Gastroesophageal sphincter (tissue), 4 donors: ENCODE measurements at places on chromosomes 13 and 19. TPM values are rescaled to one million over a fixed set of nuclear protein-coding genes. Genes with fewer than 3 reads are reported as not detected.

DNA sequence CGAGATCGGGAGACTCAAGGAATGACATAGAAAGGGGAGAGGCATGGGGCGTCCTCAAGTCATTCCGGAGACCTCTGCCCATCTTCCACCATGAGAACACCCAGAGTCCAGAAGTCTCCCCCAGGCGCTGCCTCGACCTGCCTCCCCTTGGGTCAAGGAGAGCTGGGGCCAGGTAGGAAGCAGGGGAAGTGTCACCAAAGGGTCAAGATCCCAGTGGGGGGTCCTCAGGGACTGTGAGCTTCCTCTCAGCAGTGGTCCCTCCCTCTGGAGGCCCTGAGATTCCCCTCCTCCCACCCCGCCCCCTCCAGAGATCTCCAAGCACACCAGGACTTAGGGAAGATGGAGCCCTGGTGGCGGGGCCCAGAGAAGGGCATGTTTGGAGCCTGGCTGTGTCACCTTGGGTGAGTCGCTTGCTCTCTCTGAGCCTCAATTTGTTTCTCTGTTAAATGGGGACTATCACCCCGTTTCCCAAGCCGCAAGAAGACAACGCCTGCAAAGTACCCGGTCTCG lies 919 bp downstream of the DACT3 start:
- no peak for ATAC-seq
- no peaks in the 10 kb centered on the region for H3K27me3 ChIP-seq
- peak overlapping the region; percentile 36 for H3K4me3 ChIP-seq
- H3K4me1 ChIP-seq = peaks cover 24% of the 10 kb centered on the region
- H3K27ac ChIP-seq = peak overlapping the region; percentile 44
- no peaks in the 10 kb centered on the region for H3K36me3 ChIP-seq

GRCh38 chr13:100451923-100452322 lies 136.7 kb downstream of the GGACT start:
- ATAC-seq = no peak
- no peak overlapping the region for H3K4me3 ChIP-seq
- no peaks in the 10 kb centered on the region for H3K4me1 ChIP-seq
- H3K27ac ChIP-seq = no peak overlapping the region

GRCh38 chr13:112767506-112768471 lies 78.0 kb downstream of the ATP11A start:
- ATAC-seq = peak; percentile 59
- H3K27me3 ChIP-seq = no peaks in the 10 kb centered on the region
- H3K36me3 ChIP-seq = no peaks in the 10 kb centered on the region
- no peak overlapping the region for H3K4me3 ChIP-seq
- H3K4me1 ChIP-seq = no peaks in the 10 kb centered on the region
- H3K27ac ChIP-seq = no peak overlapping the region

GRCh38 chr13:51156648-51157047 lies 45.6 kb upstream of the C13orf42 start:
- no peaks in the 10 kb centered on the region for H3K4me1 ChIP-seq
- no peak overlapping the region for H3K27ac ChIP-seq
- H3K36me3 ChIP-seq = no peaks in the 10 kb centered on the region

GRCh38 chr13:106352850-106353249 lies 182.6 kb downstream of the EFNB2 start:
- no peak overlapping the region for H3K27ac ChIP-seq
- H3K4me1 ChIP-seq = no peaks in the 10 kb centered on the region
- H3K36me3 ChIP-seq = no peaks in the 10 kb centered on the region
- H3K27me3 ChIP-seq = peaks cover 12% of the 10 kb centered on the region

- H3K36me3 ChIP-seq = peaks cover 70% of the 10 kb centered on the region
- peak; percentile 66 for ATAC-seq
- H3K27ac ChIP-seq = peak overlapping the region; percentile 50
Measured at GRCh38 chr13:98853771-98854221, 101.3 kb upstream of the SLC15A1 start.

DNA sequence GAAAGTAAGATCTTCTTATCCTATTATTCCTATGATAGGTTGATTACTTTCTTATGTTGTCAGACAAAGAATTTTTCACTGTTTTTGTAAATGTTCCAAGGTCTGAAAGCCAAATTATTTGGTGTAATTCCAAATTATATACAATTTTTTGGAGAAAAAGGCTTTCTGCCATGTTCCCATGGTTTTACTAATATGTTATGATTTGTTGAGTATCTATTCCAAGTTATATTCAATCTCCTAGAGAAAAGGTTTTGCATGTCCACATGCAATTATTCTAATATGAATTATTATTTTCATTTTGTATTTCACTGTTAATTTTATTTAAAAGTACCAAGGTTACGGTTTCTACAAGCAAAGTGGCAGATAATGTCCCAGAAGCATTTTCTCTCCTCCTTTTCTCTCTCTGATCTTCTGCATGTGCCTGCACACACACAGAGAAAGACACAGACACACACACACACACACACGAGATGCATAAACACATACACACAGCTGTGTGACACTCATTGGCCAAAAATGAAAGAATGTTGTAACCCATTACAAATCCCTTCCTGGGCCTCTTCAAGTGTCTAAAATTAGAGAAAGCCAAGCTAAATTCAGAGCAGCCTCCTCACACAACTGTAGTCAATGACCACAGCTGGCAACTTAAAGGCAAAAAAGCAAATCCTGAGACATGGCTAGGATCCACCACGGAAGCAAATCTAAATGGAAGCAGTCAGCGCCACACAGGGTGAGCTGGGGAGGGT lies 621.0 kb downstream of the EFNB2 start:
- H3K27ac ChIP-seq = no peak overlapping the region
- H3K36me3 ChIP-seq = no peaks in the 10 kb centered on the region
- no peaks in the 10 kb centered on the region for H3K27me3 ChIP-seq
- ATAC-seq = no peak
- H3K4me3 ChIP-seq = no peak overlapping the region

DNA sequence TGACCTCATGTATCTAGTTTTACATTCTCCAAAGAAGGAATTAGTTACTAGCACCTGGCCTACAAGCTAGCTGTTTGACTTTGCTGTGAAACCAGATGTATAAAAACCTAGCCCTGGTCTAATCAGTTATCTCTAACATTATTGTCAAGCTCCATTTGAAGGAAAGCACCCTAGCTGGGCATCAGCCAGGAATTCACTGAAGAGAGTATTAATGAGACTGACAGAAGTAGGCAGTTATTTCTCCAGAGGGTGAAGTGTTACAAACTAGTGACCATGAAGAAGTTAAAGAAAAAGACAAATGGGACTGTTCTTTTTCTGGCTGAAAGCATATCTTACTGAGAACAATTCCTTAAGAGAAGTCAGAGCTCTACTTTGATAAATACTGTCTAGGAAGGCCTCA lies 2529.3 kb upstream of the PCDH20 start:
- H3K27me3 ChIP-seq = no peaks in the 10 kb centered on the region
- no peaks in the 10 kb centered on the region for H3K36me3 ChIP-seq
- no peak overlapping the region for H3K27ac ChIP-seq
- H3K4me1 ChIP-seq = no peaks in the 10 kb centered on the region

DNA sequence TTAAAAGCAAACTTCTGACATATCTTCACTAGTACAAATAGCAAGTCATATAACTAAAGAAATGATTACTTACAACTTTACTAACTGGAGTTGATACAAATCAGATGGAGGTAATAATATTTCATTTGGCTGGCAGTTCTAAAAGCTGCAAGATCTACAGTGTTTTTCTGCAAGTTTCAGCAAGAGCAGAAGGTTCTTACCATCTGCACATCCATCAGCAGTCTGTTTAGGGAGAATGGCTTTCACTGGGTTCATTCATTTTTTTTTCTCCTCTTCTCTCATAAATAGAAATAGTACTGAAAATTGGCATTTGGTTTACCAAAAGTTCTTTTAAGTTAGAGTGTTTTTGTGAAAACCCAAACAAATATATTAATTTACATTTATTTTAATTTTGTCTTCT lies 3.1 kb upstream of the SHISA2 start:
- H3K36me3 ChIP-seq = no peaks in the 10 kb centered on the region
- peaks cover 3% of the 10 kb centered on the region for H3K4me1 ChIP-seq
- H3K4me3 ChIP-seq = no peak overlapping the region
- no peak overlapping the region for H3K27ac ChIP-seq
- ATAC-seq = no peak
- H3K27me3 ChIP-seq = peaks cover 60% of the 10 kb centered on the region

DNA sequence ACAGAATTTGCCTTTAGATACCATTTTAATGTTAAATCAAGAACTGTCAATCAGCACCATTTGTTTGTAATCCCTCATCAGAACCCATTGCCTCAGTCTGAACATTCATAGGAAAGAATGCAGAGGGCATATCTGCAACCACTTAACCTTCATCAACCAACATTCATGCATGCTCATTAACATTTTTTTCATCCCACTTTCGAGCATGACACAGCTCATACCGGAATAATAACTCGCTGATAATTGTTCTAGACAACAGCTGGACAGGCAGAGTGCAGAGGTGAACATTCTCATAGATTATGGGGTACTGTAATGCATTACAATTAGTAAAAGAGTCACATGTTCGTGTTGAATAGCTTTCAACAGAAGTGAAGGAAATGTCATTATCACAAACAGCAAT lies 216.8 kb downstream of the DIAPH3 start:
- no peaks in the 10 kb centered on the region for H3K36me3 ChIP-seq
- H3K4me1 ChIP-seq = no peaks in the 10 kb centered on the region
- H3K27ac ChIP-seq = no peak overlapping the region
- no peaks in the 10 kb centered on the region for H3K27me3 ChIP-seq
- ATAC-seq = no peak

DNA sequence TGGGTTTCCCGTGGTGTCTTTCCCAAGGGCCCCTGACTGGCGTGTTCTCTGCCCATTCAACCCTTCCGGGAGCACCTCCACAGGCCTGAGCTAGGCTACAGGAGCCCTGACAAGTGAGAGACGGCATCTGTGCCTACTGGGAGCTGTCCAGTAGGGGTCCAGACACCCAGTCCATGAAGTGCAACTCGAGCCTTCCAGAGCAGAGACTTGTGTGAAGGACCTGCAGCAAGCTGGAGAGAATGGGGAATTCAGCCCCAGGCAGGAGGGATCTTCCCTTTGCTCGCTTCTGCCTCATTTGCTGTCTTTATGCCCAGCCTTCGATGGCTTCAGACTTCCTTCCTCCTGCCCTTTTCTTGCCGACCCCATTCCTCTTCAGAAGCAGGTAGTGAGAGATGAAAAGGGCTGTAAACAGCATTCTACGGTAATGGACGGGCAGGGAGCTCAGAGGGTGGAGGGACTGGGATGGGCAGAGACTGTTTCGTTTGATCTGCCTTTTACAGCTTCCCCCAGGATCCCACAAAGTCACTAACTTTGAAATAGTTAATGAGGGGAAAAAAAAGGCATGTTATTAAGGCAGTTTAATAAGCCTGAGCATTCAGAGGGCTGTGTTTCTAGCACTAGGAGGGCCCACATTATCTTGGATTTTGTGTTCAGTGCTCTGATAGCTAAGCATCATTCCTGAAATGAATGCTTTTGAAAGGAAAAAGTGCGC lies 327.6 kb downstream of the FGF9 start:
- peaks cover 7% of the 10 kb centered on the region for H3K27me3 ChIP-seq
- no peak for ATAC-seq
- H3K4me3 ChIP-seq = no peak overlapping the region
- no peaks in the 10 kb centered on the region for H3K36me3 ChIP-seq

DNA sequence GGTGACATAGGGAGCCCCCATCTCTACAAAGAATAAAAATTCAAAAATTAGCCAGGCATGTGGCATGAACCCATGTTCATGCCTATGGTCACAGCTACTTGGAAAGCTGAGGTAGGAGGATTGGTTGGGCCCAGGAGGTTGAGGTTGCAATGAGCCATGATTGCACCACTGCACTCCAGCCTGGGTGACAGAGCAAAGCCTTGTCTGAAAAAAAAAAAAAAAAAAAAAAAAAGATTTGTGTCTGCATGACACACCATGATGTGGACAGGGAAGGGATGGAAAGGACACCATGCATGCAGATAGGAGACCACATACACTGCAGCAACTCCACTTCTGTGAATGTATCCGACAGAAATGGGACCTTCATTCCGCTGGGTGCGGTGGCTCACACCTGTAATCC lies 34.0 kb upstream of the HOMER3 start:
- no peaks in the 10 kb centered on the region for H3K36me3 ChIP-seq
- no peak overlapping the region for H3K27ac ChIP-seq
- peaks cover 5% of the 10 kb centered on the region for H3K27me3 ChIP-seq
- H3K4me3 ChIP-seq = no peak overlapping the region

DNA sequence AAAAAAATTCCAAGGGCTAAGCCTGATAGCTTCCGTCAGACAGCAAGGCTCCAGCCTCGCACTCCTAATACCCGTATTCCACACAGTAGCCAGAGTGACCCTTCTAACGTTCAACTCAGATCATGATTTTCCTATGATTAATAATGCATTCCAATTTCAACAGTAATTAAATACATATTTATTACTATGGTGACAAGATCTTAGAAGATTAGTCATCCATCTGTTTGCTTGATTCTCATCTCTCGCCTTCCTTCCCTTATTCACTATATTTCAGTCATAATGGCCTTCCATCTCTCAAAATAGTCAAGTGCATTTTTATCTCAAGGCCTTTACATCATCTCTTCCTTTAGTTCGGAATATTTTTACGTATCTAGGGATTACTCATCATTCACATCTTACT lies 621.2 kb upstream of the SPRY2 start:
- H3K4me1 ChIP-seq = no peaks in the 10 kb centered on the region
- no peak overlapping the region for H3K27ac ChIP-seq
- no peaks in the 10 kb centered on the region for H3K27me3 ChIP-seq
- H3K36me3 ChIP-seq = no peaks in the 10 kb centered on the region
- H3K4me3 ChIP-seq = no peak overlapping the region

DNA sequence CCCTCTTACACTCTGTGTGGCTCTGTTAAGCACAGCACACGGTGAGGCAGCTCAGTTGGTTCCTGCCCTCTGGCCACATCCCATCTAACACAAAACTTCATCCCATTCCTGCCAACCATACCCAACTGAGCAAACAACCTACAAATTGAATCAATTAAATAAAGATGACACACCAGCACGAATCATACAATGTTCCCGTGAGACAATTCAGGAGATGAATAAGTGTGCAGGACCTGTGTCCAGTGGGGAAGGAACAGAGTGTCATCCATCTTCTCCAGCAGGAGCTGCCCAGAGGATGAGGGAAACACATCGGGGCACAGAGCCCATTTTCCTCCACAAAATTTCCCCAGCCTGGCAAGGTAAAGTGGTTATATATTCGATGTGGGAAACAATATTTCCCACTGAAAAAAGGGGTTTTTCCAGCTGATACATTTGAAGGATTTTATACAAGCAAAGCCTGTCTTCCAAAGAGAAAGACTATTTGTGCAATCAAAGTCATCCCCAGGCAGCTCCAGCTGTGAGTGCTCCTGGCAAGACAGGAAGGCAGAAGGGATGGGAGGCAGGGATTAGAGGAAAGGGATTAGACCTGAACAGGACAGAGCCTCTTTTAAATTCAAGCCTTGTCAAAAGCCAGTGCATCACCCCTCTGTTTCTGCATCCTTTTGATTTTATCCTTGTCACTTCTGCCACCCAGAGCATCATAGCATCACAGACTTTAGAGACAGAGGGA lies 240.2 kb downstream of the LHFPL6 start:
- H3K36me3 ChIP-seq = no peaks in the 10 kb centered on the region
- no peak overlapping the region for H3K27ac ChIP-seq
- ATAC-seq = peak; percentile 58
- no peak overlapping the region for H3K4me3 ChIP-seq
- no peaks in the 10 kb centered on the region for H3K27me3 ChIP-seq

CPB2 gene
- not detected for total RNA-seq

PCDH17 gene
- total RNA-seq = 4.2 TPM

ZNF587B gene
- 8.1 TPM for total RNA-seq

GADD45B gene
- 374 TPM for total RNA-seq

SHISA7 gene
- total RNA-seq = not detected
